ENCODE measurements at places on chromosomes 5 and 9.

- H3K4me3 ChIP-seq, result no peak overlapping the region
- H3K4me1 ChIP-seq, result no peaks in the 10 kb centered on the region
- no peak for DNase-seq
- no peaks in the 10 kb centered on the region for H3K27me3 ChIP-seq
Observed at GRCh38 chr5:86679949-86680348, 62.2 kb downstream of the COX7C start.

GRCh38 chr5:79295029-79295428 lies 59.1 kb downstream of the JMY start:
- H3K36me3 ChIP-seq, result peaks cover 14% of the 10 kb centered on the region
- H3K4me1 ChIP-seq, result no peaks in the 10 kb centered on the region
- no peak for DNase-seq
- H3K27me3 ChIP-seq, result no peaks in the 10 kb centered on the region

GRCh38 chr5:120405286-120405864 lies 58.7 kb upstream of the PRR16 start:
- H3K4me3 ChIP-seq, result no peak overlapping the region
- H3K4me1 ChIP-seq, result no peaks in the 10 kb centered on the region
- H3K27ac ChIP-seq, result no peak overlapping the region
- no peaks in the 10 kb centered on the region for H3K27me3 ChIP-seq

GRCh38 chr9:100112677-100113336 lies 13.8 kb downstream of the INVS start:
- H3K27me3 ChIP-seq, result no peaks in the 10 kb centered on the region
- no peak overlapping the region for H3K27ac ChIP-seq
- no peak overlapping the region for H3K4me3 ChIP-seq

GRCh38 chr5:140266471-140267200 lies 36.3 kb downstream of the PFDN1 start:
- no peak overlapping the region for H3K4me3 ChIP-seq
- peaks cover 43% of the 10 kb centered on the region for H3K4me1 ChIP-seq
- H3K27me3 ChIP-seq, result no peaks in the 10 kb centered on the region
- no peak for DNase-seq

DNA sequence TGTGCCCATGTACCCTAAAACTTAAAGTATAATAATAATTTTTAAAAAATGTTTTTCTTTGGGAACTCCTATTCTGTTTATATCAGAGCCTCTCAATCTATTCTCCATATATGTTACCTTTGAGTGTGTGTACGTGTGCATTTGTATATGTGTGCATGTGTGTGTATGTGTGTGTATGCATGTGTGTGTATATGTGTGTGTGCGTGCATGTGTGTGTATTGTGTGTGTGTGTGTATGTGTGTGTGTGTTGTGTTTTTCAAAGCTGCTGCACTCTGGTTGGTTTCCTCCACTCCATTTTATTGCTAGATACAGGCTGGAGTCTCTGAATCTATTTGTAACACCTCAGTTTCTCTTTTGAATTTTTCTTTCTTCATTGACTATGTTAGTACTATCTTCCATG lies 20.0 kb downstream of the SURF6 start:
- H3K36me3 ChIP-seq, result no peaks in the 10 kb centered on the region
- no peak for DNase-seq
- H3K27ac ChIP-seq, result no peak overlapping the region
- no peak overlapping the region for H3K4me3 ChIP-seq

DNA sequence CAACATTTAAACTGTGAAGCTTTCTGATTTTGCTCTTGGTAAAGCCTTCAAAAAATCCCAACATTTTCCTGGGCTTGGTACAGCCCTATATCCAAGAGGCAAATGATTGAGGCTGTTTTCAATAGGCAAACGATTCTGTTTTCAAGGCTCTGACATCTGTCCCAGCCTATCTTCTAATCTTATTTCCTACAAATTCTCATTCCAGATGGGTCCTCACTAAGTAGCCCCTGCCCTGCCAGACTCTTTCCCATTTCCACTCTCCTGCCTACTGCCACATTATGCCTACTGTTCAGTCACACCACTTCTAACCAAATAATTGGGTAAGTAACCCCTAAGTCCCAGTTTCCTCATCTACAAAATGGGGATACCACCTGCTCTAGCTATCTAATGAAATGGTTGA lies 3.5 kb downstream of the GBA2 start:
- no peak overlapping the region for H3K27ac ChIP-seq
- H3K4me1 ChIP-seq, result peaks cover 50% of the 10 kb centered on the region
- H3K4me3 ChIP-seq, result no peak overlapping the region
- H3K27me3 ChIP-seq, result no peaks in the 10 kb centered on the region
- no peak for DNase-seq

DNA sequence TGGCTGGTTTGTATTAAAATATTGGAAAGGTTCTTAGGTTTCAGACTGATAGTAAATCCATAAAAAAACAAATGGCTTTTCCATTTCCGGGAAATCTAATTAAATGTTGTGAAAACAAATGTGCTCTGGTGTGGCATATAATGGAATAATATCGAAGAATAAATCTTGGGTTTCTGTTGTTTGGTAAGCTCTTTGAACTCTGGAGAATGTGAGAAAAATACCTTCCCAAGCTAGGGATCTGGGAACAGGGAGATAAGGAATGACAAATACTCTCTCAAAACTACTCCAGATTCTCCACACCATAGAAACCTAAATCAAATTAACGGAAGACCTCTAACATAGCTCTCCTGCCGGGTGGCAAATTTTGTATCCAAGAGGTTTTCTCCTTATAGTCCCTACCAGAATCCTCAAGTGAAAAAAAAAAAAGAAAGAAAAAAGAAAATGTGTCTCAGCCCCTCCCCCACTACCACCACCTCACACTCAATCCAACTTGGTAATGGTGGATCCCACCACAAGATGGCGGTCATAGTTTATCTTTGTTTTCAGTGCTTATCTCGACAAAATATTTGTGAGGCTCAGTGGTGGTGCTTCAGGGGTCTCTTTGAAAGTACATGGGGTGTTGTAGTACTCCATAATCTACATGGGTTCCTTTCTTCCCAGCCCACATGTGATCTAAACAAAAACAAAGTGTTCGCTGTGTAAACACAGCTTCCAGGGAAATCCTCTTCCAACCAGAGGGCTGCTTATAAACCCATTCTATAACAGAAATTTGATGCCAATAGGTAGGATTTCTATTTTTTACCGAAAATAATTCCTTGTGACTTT lies 54.5 kb upstream of the FST start:
- no peak overlapping the region for H3K27ac ChIP-seq
- H3K36me3 ChIP-seq, result no peaks in the 10 kb centered on the region
- H3K4me1 ChIP-seq, result no peaks in the 10 kb centered on the region
- no peak for DNase-seq

DNA sequence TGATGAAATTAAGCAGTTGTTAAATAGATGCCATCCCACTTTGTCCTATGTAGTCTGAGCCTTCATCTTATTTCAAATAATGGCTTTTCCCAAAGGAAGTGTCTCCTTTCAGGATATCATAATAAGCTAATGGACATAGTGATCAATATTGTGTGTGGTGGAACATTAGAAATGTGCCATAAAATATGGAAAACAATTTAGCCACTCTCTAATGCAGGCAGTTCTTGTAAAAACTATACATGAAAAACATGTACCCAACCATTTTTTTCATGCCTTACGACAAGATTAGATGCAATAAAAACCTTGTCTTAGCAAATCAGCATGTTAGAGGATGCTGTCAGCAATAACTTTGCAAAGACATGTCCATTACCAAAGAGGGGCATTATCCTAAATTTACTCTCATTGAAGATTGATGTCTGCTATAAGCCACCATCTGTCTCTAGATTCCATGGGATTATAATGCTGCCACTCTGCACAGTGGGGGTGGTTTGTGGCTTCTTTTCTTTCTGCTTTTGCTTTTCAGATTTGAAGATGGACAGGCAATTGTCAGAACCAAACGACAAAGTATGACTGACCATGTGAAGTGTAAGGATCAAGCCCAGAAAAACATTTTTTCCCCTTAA lies 724.0 kb upstream of the ZNF608 start:
- H3K27me3 ChIP-seq, result no peaks in the 10 kb centered on the region
- no peak for DNase-seq
- H3K4me3 ChIP-seq, result no peak overlapping the region
- H3K27ac ChIP-seq, result no peak overlapping the region

GRCh38 chr5:83494087-83494620 lies 22.6 kb downstream of the VCAN start:
- no peaks in the 10 kb centered on the region for H3K36me3 ChIP-seq
- no peak overlapping the region for H3K4me3 ChIP-seq
- H3K4me1 ChIP-seq, result no peaks in the 10 kb centered on the region

- H3K4me3 ChIP-seq, result peak overlapping the region; percentile 69
- H3K27me3 ChIP-seq, result no peaks in the 10 kb centered on the region
- no peak for DNase-seq
- H3K27ac ChIP-seq, result peak overlapping the region; percentile 91
Observed at GRCh38 chr5:100899675-100900074, 3.4 kb downstream of the ST8SIA4 start.

GRCh38 chr5:170474489-170475274 lies 29.1 kb upstream of the KCNIP1 start:
- H3K36me3 ChIP-seq, result no peaks in the 10 kb centered on the region
- H3K4me1 ChIP-seq, result no peaks in the 10 kb centered on the region
- H3K4me3 ChIP-seq, result no peak overlapping the region
- no peak overlapping the region for H3K27ac ChIP-seq
- DNase-seq, result no peak
- H3K27me3 ChIP-seq, result no peaks in the 10 kb centered on the region

GRCh38 chr9:134494273-134494815 lies 147.3 kb upstream of the COL5A1 start:
- H3K36me3 ChIP-seq, result no peaks in the 10 kb centered on the region
- DNase-seq, result no peak
- H3K4me1 ChIP-seq, result no peaks in the 10 kb centered on the region
- H3K27ac ChIP-seq, result no peak overlapping the region

- peaks cover 44% of the 10 kb centered on the region for H3K4me1 ChIP-seq
- no peaks in the 10 kb centered on the region for H3K27me3 ChIP-seq
- H3K36me3 ChIP-seq, result peaks cover 9% of the 10 kb centered on the region
- H3K4me3 ChIP-seq, result peak overlapping the region; percentile 69
- DNase-seq, result no peak
- peak overlapping the region; percentile 88 for H3K27ac ChIP-seq
Observed at GRCh38 chr5:143403334-143403592, 223 bp downstream of the NR3C1 start.

DNA sequence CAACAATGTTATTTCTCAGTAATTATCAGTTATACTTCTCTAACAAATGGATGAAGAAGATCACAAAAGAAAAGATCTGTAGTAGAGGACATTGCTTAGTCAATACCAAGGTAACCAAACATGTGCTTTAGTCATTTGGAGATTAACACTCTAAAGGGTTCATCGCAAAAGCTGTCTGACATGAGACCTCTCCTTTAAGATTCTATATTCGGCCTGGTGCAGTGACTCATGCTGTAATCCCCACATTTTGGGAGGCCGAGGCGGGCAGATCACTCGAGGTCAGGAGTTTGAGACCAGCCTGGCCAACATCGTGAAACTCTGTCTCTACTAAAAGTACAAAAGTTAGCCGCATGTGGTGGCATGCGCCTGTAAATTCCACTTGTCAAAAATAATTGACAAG lies 18.3 kb upstream of the CKMT2 start:
- H3K27ac ChIP-seq, result no peak overlapping the region
- H3K4me1 ChIP-seq, result no peaks in the 10 kb centered on the region

DNA sequence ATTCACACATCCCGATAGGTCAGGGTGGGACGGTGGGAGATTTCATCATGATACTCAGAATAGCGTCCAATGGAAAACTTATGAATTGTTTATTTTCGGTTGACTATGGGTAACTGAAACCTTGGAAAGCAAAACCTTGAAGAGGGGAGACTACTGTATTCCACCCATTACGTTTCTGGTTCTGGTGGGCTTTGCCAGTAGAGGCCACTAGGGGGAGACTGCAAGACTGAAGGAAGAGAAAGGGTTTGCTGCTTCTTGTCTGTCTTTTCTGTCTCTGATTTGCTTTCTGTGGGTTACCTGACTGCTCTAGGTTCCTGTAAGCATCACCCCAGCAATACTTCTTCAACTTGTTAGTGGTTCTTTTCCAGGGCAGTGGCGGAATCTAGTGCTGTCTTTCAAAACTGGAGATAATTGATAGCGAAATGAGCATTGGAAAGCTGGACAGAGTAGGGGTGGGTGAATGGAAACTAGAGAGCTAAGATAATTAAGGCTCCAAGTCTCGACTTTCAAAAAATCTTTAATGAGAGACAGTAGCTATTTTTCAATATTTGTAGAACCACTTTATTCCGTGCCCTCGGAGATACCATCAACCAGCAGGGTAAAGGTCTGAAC lies 27.0 kb downstream of the GRIN3A start:
- no peaks in the 10 kb centered on the region for H3K36me3 ChIP-seq
- H3K4me3 ChIP-seq, result no peak overlapping the region
- no peak for DNase-seq

DNA sequence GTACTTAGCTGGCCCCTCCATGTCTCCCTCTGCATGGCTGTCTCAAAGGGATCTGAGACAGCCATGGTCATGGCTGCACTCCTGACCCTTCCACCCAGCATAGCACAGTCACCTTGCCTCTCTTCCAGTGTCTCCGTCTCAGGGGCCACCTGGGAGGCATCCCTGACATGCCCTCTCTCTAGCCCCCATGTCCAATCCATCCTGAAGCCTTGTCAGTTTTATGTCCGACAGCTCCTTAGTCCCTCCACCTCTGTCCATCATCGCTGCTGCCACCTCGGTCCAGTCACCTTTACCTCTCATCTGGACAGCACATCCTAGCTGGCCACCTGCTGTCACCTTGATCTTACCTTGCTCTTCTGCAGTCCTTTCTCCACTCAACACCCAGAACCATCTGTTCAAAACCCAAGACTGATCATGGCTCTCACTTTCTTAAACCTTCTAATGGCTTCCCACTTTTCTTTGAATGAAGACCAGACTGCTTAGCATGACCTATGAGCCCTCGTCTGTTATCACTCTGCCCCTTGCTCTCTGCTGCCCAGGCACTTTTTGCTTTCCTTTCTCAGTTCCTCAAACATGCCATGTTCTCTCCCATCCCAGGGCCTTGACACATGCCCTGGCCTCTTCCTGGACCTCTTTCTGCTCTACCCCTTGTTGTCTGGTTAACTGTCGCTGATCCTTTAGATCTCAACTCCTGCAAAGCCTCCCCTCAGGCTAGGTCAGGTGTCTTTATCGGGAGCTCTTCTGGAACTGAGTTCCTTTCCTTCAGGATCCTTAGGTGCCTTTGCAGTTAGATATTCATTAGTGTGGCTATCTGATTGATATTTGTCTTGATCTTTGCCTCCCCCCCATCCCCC lies 181.8 kb upstream of the PITX1 start:
- DNase-seq, result no peak
- no peak overlapping the region for H3K27ac ChIP-seq
- no peak overlapping the region for H3K4me3 ChIP-seq
- no peaks in the 10 kb centered on the region for H3K36me3 ChIP-seq
- no peaks in the 10 kb centered on the region for H3K27me3 ChIP-seq

DNA sequence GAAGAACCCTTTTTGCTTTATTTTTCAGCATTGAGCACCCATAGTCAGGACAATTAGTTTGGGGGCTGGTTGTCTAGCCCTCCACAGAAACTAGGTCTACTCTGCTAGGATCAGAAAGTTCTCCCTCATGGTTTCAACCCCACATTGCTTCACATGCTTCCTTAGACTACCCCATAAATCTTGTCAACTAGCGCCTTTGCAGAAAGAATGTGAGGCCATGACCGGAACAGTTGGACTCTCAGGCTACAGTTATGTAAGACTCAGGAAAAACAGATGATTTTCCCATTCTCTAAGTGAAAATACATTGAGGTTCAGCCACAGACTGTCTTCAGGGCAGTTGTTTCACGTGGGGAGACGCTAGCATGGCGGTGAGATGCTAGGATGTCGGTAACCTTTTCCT lies 255.6 kb downstream of the NR3C1 start:
- H3K4me3 ChIP-seq, result no peak overlapping the region
- no peaks in the 10 kb centered on the region for H3K36me3 ChIP-seq
- no peak for DNase-seq
- no peaks in the 10 kb centered on the region for H3K27me3 ChIP-seq
- H3K27ac ChIP-seq, result no peak overlapping the region
- no peaks in the 10 kb centered on the region for H3K4me1 ChIP-seq

Data from CD4-positive, alpha-beta memory T cell (primary cell).